ENCODE measurements at places on chromosomes 2 and 18.

- DNase-seq = no peak
Measured at GRCh38 chr2:232476791-232477190, 10.8 kb downstream of the ECEL1 start.

DNA sequence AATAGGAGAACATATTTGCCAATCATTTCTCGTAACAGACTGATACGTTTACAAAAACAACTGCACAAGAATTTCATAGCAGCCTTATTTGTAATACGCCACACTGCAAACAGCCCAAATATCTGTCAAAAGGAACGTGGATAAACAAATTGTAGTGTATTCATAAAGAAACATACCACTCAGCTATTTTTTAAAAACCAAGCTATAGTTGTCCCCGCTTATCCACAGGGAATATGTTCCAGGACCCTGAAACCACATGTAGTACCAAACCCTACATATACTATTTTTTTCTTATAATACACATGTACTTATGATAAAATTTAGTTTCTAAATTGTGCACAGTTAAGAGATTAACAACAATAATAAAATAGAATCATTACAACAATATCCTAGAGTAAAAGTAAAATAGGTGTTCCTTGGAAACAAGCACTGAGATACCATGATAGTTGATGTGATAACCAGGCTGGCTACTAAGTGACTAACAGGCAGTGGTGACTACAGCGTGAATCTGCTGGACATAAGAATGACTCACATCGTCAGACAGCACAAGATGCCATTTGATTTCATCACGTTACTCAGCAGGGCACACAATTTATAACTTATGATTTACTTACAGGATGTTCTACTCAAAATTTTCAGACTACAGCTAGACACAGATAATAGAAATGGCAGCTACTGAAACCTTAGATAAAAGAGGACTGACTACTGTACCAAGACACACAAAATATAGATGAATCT is 367.4 kb downstream of the NCKAP5 start:
- DNase-seq = no peak

GRCh38 chr2:83615511-83615910 is 843.6 kb downstream of the SUCLG1 start:
- DNase-seq = no peak

GRCh38 chr2:234156326-234156725 is 105.8 kb downstream of the SPP2 start:
- DNase-seq = no peak

DNA sequence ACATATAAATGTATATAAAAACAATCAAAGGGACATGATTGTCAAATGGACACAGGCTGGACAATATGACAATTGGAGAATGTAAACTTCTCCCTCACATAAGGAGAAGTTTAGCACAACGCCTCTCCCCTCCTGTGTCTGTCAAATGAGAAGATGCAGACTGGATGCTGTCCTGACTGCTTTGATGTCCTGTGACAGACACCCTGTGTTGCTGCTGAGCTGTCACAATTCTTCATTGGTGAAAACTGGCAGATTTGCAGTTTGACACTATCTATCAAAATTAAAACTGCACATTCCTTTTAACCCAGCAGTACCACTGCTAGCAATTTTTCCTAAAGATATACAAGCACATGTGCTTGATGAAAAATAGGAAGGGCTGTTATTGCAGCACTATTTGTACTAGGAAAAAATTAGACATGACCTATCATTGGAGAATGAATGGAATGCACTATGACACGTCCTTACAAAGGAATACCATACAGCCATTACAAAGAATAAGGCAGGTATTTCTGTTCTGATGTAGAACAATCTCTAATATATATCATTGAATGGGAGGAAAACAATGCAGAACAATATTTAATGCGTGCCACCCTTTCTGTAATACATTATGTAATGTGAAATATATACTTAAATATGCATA is 12.4 kb downstream of the DPYSL5 start:
- no peak for DNase-seq

Data from eye (tissue), 1 donor.